Subcutaneous adipose tissue (tissue), 4 donors: ENCODE measurements at places on chromosomes 6 and 20. TPM values are rescaled to one million over a fixed set of nuclear protein-coding genes. Genes with fewer than 3 reads are reported as not detected.

Gene SPATA2
- 3.0 TPM for total RNA-seq

Gene HLA-DRA
- 319 TPM for total RNA-seq

Gene TBC1D32
- 6.0 TPM for total RNA-seq

Gene DPPA5
- total RNA-seq = not detected

Gene COL9A3
- total RNA-seq = 0.22 TPM

Gene PCK1
- 152 TPM for total RNA-seq

Gene DNMT3B
- total RNA-seq = 0.22 TPM

Gene ARFGEF3
- total RNA-seq = 6.2 TPM

Gene SPAG4
- total RNA-seq = 1.7 TPM

Gene SNHG17
- 23.5 TPM for total RNA-seq

Gene CRISP3
- total RNA-seq = not detected

Gene BTN1A1
- total RNA-seq = not detected

Gene EPB41L1
- total RNA-seq = 38.1 TPM

Gene TSBP1
- not detected for total RNA-seq

Gene MBOAT1
- 11.0 TPM for total RNA-seq

Gene BPIFB2
- total RNA-seq = not detected

Gene ADAM33
- 43.9 TPM for total RNA-seq

Gene FAM135A
- 26.2 TPM for total RNA-seq

Gene FAM110A
- 4.6 TPM for total RNA-seq

Gene SLC22A16
- total RNA-seq = 4.2 TPM

Gene OPRM1
- total RNA-seq = not detected

Gene USP49
- 4.6 TPM for total RNA-seq

Gene TMEM200A
- total RNA-seq = 3.3 TPM

Gene CST4
- total RNA-seq = not detected

Gene SSTR4
- total RNA-seq = not detected

Gene KCNQ5
- total RNA-seq = 0.17 TPM

Gene COQ3
- total RNA-seq = 2.4 TPM

Gene PPIL6
- total RNA-seq = 8.8 TPM

Gene TMEM244
- total RNA-seq = not detected

Gene PRKN
- 11.6 TPM for total RNA-seq

Gene CD40
- total RNA-seq = 22.8 TPM

Gene FOXP4
- 4.7 TPM for total RNA-seq

Gene AVP
- total RNA-seq = not detected

Gene PHACTR3
- not detected for total RNA-seq

Gene CD93
- total RNA-seq = 47.8 TPM

Gene IMPG1
- total RNA-seq = not detected

Gene PI3
- not detected for total RNA-seq

Gene NUP153
- total RNA-seq = 31.8 TPM

Gene PACSIN1
- total RNA-seq = 0.22 TPM
